ENCODE measurements at places on chromosomes 7 and 10.

GRCh38 chr10:76874896-76875295, 762.7 kb downstream of the KCNMA1 start:
- DNase-seq, result no peak

DNA sequence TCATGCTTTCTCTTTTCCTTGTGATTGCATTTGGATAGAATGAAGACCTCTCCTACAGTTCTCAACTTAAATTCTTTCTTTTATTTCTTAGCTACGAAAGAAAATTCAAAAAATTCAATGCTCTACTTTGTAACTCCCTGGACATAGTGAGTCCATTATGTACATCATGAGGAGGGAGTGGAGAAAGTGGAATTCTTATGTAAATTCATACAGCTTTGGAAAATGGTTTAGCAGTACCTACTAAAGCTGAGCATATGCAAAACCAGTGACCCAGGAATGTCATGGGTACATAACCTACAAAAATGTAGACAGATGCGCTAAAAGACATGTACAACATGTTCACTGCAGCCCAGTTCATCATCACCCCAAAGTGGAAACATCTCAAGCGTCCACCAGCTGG, 8.8 kb upstream of the PRKCQ start:
- no peak for DNase-seq

- DNase-seq, result no peak
These were observed 143.3 kb upstream of the PPP2R2D start for GRCh38 chr10:131757285-131758058.

DNA sequence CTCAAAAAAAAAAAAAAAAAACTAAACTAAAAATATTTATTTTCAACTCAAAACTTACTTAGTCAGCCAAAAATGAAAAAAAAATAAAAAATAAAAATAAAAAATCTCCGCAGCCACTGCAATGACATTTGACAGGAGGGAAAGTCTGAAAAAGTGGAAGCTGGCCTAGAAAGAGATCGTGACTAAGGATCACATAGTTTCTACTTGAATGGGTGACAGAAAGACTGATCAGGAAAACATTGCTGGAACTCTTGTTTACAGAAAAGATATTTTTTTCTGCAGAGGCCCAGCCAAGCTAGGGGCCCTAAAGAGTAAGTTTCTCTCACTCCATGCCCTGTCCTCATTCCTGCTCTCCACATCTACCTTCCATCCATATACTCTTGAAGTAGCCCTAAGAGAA, 92.8 kb upstream of the KCND2 start:
- DNase-seq, result no peak

DNA sequence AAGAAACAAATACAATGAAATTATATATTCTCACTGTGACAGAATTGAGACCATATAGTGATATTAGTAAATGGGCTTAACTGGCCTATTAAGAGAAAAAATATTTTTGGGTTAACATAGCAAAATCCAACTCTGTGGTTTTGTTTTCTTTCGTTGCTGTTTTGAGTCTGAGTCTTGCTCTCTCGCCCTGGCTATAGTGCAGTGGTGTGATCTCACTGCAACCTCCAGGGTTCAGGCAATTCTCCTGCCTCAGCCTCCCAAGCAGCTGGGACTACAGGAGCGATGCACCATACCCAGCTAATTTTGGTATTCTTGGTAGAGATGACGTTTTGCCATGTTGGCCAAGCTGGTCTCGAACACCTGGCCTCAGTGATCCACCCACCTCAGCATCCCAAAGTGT, 15.3 kb downstream of the TRIM24 start:
- no peak for DNase-seq

DNA sequence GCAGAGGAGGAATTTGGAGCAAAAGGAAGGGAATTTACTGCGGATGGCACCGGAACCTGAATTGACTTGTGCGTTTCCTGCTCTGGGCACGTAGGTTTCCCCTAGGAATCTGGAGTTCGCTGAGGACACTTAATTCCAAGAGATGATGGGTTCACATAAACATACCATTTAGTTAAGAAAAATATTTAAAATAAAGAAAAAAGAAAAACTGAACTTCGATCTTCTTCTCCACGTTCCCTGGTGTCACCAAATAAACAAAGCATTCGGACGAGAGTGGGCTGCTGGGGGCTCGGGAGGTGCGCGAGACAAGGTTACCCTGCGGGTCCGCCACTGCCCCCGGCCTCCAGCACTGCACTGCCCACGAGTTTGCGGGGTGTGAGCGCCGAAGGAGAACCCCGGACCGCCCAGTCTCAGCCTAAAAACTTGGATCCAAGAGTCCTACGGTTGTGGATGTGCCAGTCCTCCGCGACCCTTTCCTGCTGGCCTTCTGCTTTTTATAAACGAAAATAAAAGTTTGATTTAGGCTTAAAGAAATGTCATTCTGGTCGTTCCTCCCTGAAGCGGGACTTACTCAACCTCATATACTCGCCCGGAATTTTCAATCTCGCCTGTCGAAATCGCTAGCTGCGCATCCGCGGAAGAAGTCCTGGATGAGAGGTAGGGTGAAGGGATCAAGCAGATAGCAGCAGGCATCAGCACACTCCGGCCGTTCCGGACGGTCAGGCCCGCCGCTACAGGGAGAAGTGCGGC, 30.3 kb downstream of the SKIDA1 start:
- DNase-seq, result no peak

GRCh38 chr7:156790264-156790663, 102.7 kb downstream of the LMBR1 start:
- no peak for DNase-seq

- no peak for DNase-seq
These were observed 2.9 kb upstream of the RABGEF1 start for GRCh38 chr7:66737667-66738066.

GRCh38 chr10:76632767-76633051, 1004.9 kb downstream of the KCNMA1 start:
- no peak for DNase-seq

DNA sequence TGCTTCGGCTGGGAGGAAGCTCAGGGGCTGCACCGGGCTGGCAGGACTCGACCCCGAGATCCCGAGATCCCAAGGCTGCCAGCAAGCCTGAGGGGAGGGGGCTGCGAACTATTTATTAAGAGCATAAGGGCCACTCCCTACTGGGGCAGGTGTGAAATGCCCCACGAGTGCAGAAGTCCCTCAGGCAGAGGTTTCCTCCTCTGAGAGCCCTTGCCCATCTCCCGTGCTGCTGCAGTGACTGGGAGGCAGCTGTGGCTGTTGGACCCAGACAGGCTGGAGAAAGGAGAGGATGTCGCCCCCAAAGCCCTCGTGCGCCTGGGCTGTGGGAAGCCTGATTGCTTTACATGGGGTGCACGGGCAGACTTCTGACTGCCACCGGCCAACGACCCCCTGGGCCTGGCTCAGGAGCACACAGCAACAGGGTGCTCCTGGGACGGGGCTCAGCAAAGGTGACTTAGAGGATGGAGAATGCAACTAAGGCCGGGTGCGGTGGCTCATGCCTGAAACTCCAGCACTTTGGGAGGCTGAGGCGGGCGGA, 39.8 kb downstream of the RGS10 start:
- DNase-seq, result no peak

GRCh38 chr7:38938001-38938485, 29.1 kb upstream of the VPS41 start:
- DNase-seq, result no peak

- DNase-seq, result no peak
These were observed 554.9 kb upstream of the GALNT17 start for GRCh38 chr7:70577078-70577477.

- DNase-seq, result no peak
These were observed 63.0 kb downstream of the KIAA1549 start for GRCh38 chr7:138918176-138918575.

- no peak for DNase-seq
These were observed 53.2 kb upstream of the CUX1 start for GRCh38 chr7:101764221-101764620.

GRCh38 chr7:50397320-50397970, 52.7 kb downstream of the FIGNL1 start:
- no peak for DNase-seq

DNA sequence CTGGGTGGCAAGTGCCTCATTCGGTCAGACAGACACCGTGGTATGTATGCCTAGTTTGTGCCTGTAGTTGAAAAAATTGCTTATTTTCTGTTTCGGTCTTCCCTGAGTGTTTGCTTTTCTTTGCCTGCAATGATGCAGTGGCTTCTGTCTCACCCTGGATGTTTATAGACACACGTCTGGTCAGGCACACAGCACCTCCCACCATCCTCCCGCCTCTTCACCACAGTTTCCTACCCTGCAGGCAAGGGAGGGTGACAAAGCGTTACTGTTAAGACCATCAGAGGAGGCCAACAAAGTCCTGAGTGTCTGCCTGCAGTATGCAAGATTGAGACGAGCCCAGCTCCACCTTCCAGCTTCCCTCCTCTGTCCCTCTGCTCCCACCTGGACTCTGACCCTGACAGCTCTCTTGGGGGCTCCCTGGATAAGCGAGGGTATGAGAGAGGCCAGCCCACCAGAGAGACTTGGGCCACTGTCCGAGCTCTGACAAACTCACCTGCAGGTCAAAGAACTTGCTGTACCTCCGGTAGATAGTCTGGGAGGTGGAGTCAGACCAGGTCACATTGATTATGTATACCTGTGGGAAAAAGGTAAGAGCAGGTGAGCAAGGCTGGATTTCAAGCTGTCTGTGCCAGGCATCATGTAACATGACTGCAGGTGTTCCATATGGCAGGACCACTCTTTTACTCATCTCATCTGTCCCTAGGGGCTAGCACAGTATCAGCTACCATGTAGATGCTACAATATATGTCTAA, 54.4 kb downstream of the SH3PXD2A start:
- DNase-seq, result no peak

DNA sequence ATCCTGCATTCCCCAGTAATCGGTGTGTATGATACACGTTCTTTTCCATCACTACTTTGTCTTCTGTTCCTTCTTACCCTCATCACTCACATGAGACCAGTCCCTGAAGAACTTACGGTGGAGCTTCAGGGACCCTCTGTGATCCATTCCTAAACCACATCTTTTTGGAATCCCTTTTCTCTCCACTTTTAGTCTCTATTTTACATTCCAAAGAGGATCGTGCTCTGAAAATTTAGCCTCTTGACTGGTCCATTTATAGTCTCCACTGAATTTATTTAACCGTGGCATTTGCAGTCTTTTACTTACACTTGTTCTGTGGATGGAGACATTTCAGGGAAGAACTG, 109.1 kb downstream of the NT5C2 start:
- no peak for DNase-seq

GRCh38 chr10:78307576-78307975, 273.9 kb downstream of the RPS24 start:
- no peak for DNase-seq

DNA sequence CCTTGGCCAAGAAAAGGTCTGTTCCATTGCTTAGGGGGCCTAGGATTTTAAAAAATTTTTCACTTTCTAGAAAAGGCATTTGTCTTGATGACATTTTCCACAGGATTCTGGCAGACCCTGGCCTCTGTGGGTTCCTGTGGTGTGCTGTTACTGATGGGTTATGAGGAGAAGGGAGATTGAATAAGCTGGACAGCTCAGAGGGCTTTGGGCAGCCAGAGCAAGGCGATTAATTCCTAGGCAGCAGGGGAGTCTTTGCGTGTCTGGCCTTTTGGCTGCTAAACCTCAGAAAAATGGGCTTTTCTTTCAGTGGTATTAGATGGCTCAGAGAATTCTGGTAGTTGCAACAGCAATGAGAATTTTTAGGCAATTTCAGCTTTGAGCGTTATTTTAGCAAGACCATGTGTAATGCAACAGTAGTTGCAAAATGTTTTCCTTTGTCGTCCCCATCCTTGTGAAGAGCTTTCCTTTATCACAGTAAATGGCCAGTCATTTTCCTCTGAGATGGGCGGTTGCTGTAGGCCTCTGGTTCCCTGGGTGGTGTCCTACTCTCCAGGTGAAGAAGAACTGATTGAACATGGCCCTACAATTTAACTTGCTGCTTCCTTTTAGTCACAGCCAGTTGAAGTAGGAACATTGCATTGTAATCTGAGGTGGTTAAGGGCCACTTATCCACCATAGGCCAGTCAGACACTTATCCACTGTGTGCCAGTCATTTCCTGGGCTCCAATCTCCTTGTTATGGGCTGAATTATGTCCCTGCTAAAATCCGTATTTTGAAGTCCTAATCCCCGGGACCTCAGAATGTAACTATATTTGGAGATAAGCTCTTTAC, 43.2 kb downstream of the SH2D4B start:
- no peak for DNase-seq

Data from activated CD4-positive, CD25-positive, alpha-beta regulatory T cell treated with anti-CD3 and anti-CD28 coated beads, Interleukin-2, amount 50 U/mL, for 72 hours (primary cell).